ENCODE measurements at places on chromosomes 3 and 15.

DNA sequence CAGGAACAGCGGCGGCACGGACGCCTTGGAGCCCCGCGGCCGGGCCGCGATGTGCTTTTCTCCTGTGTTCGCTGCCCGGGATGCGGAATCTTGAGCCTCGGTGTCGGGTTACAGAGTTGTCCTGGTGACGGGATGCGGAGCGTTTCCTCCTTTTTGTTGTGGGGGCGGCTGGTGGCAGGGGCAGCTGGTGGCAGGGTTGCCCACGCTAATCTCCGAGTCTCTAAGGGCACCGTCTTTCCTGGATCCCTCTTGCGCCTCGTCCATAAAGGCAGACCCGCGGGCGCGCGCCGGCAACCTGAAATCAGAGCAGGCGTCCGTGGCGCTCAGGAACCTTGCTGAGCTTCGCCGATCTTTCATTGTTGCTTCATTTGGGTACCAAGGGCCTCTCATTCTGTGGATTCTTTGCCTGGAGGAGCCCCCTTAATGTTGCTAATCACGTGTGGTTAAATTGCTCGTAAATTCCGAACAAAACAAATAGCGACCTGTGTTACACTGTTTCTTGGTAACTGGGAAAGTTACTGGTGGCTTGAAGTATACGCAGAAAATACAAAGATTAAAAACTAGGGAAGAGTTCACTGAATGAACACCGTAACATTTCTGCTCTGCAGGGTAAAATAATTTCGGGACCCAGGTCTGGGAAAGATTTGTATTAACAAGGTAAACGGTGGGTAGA, 844 bp upstream of the PFN2 start:
- peak; percentile 66 for DNase-seq

DNA sequence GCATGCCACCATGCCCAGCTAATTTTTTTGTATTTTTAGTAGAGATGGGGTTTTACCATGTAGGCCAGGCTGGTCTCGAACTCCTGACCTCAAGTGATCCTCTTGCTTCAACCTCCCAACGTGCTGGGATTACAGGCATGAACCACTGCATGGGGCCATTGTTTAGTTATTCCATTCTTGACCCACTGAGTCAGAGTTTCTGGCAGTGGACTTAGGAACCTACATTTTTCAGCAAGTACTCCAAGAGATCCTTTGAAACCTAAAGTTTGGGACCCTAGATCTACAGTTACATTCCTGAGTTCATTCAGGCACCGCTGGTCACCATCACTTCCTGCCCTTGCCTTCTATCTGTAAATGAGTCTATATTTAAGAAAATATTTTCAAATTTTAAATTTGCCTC, 1.4 kb upstream of the TNFSF10 start:
- peak; percentile 63 for DNase-seq

DNA sequence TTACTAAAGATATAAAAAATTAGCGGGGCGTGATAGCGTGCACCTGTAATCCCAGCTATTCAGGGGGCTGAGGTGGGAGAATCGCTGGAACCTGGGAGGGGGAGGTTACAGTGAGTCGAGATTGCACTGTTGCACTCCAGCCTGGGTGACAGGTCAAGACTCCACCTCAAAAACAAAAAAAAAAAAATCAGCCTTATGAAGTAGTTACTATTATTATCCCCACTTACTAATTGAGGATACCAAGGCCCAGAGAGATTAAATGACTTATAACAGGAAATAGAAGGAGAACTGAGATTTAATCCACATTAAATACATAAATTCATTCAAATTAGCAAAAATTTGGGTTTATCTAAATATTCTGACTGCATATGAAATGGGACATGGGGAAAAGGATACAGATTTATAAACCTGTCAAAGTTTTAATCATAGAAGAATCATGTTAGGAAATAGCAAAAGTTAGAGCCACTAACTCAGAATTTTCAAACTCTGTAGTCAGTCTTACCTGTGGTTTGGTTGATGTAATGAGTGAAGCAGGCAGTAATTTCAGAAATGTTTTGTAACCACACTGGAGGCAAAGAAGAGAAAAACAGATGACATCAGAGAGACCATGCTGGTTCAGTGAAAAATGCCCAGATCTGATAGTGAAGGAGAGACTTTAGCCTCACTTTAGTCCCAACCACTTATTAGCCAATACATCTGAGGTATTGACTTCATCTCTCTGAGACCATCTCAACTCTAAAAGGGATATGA, 25.0 kb upstream of the ACAP2 start:
- no peak for DNase-seq

GRCh38 chr3:187698499-187699399, 3.6 kb downstream of the RTP2 start:
- DNase-seq: no peak

DNA sequence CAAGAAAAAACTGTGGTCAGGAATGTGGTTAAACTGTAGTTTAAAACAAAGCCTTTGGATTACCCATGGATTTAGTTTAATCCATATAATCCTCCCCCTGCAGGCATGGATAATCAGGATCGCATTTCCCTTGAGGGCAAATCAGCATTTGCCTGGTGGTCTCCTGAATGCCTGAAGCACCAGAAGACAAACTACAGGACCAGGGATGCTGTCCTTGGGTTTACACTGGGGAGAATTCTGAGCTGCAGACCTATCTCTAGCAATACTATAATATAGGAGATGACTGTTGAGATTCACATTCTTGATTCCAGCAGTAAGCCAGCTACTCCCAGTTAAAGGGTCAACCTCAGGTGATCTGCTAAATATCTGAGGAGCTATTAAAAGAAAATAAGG, 10.6 kb downstream of the PIK3CB start:
- DNase-seq: no peak
